ENCODE measurements at places on chromosomes 5 and 9.
A peak's percentile ranks its signal among the peaks of the same experiment; 100 is the strongest.

DNA sequence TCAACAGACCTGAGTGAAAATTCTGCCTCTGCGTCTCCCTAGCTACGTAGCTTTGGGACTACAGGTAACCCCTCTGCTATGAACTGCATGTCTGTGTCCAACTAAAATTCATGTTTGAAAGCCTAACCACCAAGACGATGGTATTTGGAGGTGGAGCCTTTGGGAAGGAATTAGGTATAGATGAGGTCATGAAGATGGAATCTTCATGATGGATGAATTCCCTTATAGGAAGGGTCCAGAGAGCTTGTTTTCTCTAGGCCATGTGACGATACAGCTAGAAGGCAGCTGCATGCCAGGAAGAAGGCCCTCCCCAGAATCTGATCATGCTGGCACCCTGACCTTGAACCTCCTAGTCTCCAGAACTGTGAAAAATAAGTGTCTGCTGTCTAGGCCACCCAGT, 296.4 kb downstream of the SLIT3 start:
- DNase-seq, result no peak

DNA sequence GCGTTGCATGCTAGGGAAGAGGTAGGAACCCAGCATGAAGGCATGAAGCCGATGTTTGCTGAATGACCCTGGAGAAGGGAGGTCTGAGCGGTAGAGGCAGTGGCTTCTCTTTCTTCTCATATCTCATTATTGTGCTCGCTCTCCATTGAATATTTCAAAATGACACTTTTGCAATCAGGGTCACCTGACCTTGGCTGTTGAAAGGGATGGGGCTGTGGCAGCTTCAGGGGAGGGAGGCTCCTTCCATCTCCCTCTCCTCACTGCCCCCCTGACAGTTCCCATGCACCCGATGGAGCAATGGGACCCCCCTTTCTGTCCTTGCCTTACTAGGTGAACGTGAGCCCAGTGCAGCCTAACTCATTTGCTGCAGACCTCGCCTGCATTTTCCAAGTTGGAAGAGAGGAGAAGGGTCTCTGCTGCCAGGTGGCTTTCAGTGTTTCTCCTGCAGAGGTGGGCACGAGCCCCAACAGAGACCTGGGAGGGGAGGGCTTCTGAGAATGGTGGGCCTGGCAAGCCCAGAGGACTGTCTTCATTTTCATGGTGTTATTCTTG, 17.9 kb downstream of the STC2 start:
- DNase-seq, result no peak

GRCh38 chr5:38621840-38622437, 65.5 kb upstream of the LIFR start:
- DNase-seq, result no peak

GRCh38 chr5:154444556-154445421, 1.0 kb upstream of the SAP30L start:
- no peak for DNase-seq

DNA sequence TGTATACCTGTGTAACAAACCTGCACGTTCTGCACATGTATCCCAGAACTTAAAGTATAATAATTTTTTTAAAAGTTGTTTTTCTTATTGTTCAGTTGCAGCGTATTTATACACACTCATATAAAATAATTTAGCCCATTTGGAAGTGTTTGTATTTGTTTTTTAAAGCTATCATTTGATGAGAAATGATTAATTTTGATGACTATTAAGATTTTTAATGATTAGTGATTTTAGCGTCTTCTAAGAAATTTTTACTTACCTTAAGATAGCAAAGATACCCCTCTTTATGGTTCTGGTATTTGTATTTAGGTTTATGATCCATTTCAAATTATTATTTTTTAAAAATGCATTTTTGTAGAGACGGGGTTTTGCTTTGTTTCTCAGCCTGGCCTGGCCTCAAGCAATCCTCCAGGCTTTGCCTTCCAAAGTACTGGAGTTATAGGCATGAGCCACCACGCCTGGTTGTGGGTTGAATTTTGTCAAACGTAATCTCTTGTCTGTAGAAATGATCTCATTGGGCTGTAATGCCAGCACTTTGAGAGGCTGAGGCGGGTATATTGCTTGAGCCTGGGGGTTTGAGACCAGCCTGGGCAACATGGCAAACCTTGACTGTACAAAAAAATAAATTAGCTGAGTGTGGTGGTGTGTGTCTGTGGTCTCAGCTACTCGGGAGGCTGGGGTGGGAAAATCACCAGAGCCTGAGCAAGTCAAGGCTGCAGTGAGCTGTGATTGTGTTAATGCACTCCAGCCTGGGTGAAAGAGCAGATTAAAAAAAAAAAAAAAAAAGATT, 26.9 kb downstream of the CSNK1G3 start:
- DNase-seq, result peak; percentile 26

GRCh38 chr9:20419533-20419932, 202.8 kb downstream of the MLLT3 start:
- no peak for DNase-seq

GRCh38 chr9:72304538-72304937, 60.5 kb downstream of the ZFAND5 start:
- DNase-seq, result peak; percentile 3

DNA sequence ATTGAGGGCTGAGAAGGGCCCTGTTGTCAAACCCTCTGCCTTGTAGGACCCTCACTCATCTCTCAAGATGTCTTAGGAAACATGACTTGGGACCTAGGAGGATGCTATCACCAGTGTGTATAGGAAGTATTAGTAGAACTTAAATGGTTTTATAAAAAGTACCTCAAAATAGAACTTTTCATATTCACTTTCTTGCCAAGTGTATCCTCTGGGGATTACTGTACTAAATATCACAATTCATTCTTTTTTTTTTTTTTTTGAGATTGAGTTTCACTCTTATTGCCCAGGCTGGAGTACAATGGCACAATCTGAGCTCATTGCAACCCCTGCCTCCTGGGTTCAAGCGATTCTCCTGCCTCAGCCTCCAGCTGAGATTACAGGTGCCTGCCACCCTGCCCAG, 56.2 kb downstream of the ARHGEF28 start:
- DNase-seq, result no peak

GRCh38 chr9:14011799-14012560, 302.0 kb downstream of the NFIB start:
- DNase-seq, result no peak

DNA sequence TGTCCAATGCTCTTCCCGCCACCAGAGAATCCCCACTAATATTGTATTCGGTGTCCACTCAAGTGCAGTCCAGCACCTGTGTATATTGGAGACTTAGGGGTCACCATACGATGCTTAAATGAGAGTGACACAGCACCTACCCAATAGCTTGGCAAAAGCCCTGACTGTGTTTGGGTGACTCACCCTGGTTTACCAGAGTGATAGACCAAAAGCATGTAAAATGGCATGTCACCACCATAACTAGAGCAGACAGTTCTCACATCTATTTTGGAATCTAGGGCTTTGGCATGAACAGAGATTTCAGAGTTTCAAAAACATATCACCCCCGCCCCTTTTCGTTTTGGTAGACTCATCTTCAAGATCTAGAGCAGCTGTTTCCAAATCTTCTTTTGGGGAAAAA, 217.3 kb upstream of the RASEF start:
- peak; percentile 9 for DNase-seq

DNA sequence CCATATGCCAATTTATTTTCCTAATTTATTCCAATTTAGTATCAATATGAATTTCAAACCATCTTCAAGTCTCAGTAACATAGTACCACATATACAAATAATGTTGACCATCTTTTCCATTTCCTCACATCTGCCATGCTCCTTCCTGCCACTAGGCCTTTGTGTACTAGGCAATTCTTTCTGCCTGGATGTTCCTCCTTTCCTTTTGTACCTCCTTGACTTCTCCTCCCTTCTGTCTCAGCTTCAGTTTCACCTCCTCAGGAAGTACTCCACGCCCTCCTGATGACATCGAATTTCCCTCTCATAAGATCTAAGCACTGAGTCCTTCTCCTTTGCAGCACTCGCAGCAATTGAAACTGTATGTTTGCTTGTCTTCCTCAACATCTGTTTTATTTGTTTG, 53.9 kb downstream of the MEF2C start:
- DNase-seq, result no peak

- peak; percentile 49 for DNase-seq
Measured at GRCh38 chr5:164214698-164215097, 709.3 kb downstream of the MAT2B start.

DNA sequence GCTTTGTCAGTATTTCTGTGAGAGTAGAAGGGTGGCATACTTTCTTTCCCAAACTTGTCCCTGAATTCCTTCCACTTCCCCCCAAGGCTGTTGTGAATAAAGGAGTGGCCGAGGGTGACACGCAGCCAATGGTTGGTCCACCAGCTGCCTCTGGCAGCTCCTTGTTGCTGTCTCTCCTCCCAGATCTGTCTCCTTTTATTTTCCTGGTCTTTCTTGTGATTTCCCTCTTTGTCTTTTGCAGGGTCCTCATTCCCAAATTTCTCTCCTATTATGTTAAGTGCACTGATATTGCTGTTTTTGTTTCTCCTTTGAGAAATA, 137.5 kb upstream of the HMHB1 start:
- DNase-seq, result no peak

Measured in iris pigment epithelial cell (primary cell).